Heart right ventricle (tissue), 16 donors: ENCODE measurements at places on chromosomes 7 and 10. TPM values are rescaled to one million over a fixed set of nuclear protein-coding genes. Genes with fewer than 3 reads are reported as not detected.

GRCh38 chr7:158409120-158409519 is 178.5 kb downstream of the PTPRN2 start:
- no peak for DNase-seq

DNA sequence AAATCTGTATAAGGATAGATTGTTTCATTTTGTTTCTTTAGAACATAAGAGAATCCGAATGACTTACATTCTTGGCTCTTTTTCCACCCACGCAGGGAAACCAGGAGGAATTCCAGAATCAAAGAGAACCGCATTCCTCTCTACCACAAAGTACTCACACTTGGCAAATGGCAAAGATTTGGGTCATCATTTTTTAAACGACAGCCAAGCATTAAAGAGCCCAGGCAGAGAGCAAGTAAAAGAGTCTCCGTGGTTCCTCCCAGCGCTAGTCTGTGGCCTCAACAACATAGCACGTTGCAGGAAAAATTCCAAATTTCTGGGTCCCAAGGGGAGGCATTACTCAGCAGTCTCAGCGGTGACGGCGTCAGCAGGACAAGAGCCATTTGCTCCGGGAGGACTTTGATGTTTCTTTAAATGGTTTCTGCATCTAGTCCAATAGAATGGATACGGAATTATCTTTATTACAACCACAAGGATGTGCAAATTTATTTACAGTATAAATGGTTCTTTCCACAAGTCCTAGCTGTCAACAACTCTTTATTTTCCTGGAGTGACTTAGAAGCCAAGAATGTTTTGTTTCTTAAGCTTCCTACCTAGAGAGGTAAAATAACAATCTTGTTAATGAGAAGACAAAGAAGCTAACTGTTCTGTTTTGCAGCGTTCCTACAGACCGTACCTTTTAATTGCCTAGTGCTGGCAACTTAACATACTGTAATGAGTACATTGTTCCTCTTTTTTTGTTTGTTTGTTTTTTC is 232.5 kb downstream of the SKIDA1 start:
- DNase-seq, result peak; percentile 58

DNA sequence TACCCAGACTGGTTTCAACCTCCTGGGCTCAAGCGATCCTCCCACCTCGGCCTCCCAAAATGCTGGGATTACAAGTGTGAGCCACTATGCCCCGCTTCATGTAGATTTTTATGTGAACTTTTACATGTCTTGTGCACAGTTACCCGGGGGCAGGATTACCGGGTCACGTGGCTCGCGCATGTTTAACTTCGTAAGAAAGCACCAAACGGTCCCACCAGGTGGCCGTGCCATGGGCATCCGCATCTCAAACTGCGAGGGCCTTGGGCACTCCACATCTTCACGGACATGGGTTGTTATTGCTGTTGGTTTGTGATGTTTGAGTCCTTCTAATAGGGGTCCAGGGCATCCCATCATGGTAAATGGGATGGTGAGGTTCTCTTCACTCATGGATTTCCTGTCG is 636.6 kb upstream of the FOXK1 start:
- DNase-seq, result no peak

- no peak for DNase-seq
Observed at GRCh38 chr7:17234398-17235031, 63.9 kb upstream of the AHR start.

DNA sequence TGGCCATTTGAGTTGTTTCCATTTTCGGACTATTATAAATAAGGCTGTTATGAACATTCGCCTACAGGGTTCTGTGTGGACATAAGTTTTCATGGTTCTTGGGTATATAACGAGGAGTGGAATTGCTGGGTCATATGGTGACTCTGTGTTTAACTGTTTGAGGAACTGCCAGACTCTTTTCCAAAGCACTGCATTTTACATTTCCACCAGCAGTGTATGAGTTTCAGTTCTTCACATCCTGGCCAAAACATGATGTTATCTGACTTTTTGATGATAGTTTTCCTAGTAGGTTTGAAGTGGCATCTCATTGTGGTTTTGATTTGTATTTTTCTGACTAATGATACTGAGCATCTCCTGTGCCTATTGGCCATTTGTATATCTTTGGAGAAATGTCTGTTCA is 5.4 kb downstream of the SUV39H2 start:
- no peak for DNase-seq

DNA sequence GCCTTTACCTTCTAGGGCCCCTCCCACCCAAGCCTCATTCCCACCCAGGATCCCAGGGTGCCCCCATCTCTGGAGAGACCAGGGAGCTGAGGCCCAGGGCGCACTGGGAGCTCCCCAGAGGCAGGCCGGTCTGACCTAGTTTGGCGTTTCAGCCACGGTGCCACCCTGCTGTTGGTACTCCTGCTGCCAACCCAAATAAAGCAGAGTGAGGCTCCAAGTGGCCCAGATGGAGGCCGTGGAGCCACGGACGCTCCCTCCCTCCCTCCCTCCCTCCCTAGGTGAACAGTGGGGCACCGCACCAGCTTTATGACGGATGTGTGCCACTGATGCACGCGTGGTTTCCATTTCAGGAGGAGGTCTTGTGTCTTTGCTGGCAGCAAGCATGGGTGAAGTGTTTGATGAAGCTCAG is 1.8 kb downstream of the INPP5A start:
- DNase-seq, result peak; percentile 39

DNA sequence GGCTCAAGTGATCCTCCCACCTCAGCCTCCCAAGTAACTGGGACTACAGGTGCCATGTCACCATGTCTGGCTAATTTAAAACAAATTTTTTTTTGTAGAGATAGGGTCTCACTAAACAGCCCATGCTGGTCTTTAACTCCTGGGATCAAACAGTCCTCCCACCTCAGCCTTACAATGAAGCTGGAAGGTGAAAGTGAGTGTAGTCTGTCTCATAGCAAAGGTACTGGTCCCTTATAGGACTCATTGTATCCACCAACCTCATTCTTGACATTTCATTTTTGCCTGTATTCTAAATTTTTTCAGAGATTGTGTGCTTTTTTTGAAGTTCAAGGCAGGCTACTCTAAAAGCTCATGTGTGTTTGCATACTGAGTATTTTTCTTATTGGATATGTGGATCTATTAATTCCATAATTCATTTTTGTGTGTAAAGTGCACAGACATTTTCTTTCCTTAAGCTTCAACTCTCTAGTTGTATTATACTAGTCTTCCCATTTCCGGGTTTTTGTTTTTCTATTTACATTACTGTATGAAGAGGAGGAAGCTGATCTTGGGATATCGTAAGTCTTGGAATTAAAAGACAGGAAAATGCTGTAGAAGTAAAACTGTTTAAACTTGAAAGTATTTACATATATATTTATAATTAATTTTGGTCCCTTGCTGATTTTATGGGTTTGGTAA is 13.3 kb downstream of the KMT2E start:
- no peak for DNase-seq

DNA sequence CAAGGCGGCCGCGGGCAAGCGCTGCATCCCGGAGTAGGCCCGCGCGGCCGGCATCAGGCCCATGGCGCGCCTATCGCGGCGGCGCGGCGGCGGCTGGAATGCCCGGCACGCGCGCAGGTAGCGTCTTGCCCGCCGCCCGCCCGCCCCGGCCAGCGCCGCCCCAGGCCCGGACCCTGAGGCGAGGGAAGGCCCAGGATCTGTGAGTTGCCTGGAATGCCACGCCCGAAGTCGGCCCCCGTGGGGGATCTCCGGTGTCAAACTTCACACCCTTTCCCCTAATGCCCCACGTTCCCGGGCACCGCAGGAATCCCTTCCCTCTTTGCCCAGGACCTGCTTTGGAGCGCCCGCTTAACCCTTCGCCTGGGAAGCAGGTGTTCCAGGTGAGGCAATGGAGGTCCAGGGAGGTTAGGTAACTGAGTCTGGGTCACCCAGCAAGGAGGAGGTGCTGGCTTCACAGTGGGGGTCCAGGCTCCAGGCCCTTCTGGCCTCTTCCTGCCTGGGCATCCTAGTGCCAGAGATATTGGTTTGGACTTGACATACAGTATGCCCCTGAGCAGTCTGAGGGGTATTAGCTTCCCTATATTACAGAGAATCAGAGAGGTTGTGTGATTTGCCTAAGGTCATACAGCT is 138.1 kb downstream of the ARHGAP22 start:
- no peak for DNase-seq

DNA sequence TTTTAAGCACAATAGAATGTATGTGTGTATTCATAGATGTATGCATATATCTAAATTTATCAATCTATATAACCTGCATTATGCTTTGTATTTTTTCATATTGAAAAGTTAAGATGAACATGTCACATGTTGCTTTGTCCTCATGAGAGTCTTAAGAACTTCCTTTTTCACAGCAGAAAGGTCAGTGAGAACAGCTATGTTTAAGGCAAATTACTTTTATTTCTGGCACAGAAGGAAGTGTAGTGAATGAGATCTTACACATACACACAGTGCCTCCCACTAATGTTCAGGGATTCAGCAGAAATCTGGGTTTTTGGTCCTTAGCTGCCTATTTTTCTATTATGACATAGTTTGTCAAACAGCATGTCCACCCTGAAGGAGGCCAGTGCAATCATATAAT is 134.8 kb downstream of the TMEM26 start:
- no peak for DNase-seq

- no peak for DNase-seq
Observed at GRCh38 chr10:24341897-24342296, 133.0 kb downstream of the KIAA1217 start.

DNA sequence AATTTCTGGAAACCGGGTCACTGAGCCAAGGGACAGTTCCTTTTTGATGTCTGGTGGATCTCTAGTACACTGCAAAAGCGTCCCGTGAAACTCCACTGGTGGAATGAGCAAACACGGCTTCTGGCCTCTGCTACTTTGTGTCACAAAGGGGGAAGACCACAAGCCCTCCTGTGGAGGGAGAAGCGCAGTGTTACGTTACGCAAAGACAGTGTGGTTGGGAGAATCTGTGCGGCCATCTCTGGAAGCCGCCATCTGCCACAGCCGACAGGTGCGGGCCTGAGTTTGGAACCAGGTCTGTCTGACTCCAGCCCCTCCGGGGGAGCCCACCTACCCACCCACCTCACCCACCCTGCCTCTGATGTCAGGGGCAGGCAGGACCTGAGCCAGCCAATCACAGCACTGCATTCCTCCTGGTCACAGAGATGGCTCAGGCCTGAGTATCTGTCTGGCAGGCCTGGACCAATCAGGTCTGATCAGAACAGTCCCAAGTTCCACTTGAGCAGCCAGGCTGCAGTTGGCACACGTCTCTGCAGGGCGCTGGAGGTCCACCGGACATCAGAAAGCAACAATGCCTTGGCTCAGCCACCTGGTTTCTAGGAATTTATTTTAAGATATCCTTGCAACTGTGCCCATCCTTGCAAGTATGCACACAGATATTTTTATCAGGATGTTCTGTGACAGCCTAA is 3.0 kb upstream of the CYP2W1 start:
- no peak for DNase-seq

- DNase-seq, result no peak
Observed at GRCh38 chr7:28297801-28298459, 114.4 kb upstream of the CREB5 start.

DNA sequence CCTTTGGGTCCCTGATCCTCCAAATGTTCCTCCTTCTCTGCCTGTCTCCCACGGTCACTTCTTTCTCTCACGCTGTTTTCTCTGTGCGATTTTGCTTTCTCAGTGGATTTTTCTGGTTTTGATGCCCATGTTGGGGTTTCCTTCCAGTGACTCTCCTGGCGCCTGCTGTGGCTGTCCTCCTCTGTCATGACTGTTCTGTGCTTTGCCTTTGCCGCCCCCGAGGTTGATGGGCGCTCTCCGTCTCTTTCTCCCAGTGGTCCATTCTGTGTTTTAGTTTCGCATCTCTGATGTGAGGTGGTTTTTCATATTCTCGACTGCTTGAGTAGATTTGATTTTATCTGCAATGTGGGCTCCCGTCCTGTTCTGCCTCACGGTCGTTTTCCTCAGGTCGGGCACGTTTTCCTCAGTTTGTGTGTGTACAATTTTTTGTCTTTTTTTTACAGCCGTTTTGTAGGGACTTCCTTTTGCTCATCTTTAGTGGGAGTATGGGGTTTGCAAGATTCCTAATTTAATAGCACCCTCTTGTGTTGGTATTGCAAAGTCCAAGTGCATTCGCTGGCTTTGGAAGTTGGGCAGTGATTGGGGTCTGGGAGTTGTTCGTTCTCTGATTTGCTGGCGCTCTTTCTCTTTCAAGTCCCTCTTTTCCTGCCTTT is 100.0 kb downstream of the INPP5A start:
- DNase-seq, result no peak

DNA sequence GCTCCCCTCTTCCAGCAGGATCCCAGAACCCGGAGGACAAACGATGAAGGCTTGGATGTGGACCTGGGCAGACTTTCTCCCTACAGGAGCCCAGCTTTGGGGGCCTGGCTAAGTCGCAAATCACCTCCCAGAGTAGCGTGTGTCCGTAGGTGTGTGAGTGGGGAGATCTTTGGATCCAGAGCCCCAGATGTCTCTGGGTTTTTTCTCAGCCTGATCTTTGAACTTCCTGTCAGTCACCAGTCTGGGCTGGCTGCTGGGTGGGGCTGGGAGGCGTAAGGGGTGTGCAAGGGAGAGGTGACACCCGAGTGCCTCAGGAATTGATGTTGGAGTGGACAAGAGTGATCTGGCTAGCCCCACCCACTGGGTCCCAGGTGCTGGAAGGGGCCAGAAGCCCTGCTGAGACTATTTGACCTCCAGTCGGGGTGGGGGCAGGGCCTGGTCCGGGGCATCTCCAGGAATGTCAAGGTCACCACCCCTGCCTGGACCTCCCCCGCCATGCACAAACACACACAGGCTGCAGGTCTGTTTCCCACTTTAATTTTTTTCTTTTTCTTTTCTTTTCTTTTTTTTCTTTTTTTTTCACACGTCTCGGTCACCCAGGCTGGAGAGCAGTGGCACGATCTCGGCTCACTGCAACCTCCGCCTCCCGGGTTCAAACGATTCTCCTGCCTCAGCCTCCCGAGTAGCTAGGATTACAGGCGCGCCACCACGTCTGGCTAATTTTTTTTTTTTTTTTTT is at the start of gene MOGAT3:
Gene MOGAT3 (minus strand): TSS at position 175 of the 738 bp plus-strand sequence. CDS start 182 bp downstream, outside the sequence.
- DNase-seq, result no peak

DNA sequence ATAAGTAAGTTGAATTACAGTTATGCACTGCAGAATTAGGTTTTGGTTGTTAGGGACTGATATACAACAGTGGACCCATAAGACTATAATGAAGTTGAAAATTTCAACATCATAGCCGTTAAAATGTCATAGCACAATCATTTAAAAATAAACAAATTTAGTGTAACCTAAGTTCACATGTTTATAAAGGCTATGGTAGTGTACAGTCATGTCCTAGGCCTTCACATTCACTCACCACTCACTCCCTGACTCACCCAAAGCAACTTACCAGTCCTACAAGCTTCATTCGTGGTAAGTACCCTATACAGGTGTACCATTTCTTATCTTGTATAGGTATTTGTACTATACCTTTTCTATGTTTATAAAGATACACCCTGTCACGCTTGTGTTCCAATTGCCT is 113.7 kb downstream of the RAB11FIP2 start:
- DNase-seq, result no peak

- DNase-seq, result no peak
Observed at GRCh38 chr7:114942446-114943175, 20.7 kb downstream of the MDFIC start.

- no peak for DNase-seq
Observed at GRCh38 chr10:113665806-113666354, 2.0 kb upstream of the NRAP start.

GRCh38 chr10:1928606-1929005 is 191.3 kb upstream of the ADARB2 start:
- no peak for DNase-seq

Gene NUTM2B
- total RNA-seq, result 1.7 TPM

Gene THSD7A
- 0.67 TPM for total RNA-seq

Gene ARMH3
- 85.3 TPM for total RNA-seq
